ENCODE measurements at places on chromosomes 3 and 15. TPM values are rescaled to one million over a fixed set of nuclear protein-coding genes. Genes with fewer than 3 reads are reported as not detected.

- peak; percentile 71 for DNase-seq
Measured at GRCh38 chr3:158659454-158660237, 12.8 kb downstream of the LXN start.

GRCh38 chr3:150469931-150470740 lies 62.0 kb downstream of the TSC22D2 start:
- no peak for DNase-seq

DNA sequence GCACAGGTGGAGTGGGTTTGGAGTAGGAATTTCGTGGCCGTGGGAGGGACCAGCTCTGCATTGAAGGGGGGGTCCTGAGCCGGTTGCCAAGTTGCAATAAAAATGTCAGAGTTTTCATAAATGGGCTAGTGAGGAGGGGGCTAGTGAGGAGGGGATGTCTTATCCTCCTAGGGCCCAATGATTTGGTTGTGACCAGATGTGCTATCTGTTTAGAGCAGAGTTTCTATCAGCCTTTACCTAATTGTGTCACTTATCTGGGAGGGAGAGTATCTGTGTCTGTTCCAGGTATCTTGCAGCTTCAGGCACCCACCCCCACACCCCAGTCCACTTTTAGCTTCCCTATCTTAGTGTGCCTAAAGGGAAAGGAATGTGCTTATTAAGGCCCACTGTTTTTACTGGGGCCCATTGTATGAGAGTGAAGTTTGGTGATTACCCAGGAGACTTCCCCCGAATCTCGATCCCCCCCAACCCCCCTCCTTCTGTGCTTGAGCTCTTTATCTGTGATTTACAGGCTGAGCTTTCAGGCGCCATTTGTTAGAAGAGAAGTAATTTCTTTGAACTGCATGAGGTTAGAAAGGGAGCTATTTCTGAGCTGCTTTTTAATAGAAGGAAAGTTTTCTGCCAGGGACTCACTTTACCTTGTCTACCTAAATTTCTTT lies 42.6 kb downstream of the PPCDC start:
- no peak for DNase-seq

DNA sequence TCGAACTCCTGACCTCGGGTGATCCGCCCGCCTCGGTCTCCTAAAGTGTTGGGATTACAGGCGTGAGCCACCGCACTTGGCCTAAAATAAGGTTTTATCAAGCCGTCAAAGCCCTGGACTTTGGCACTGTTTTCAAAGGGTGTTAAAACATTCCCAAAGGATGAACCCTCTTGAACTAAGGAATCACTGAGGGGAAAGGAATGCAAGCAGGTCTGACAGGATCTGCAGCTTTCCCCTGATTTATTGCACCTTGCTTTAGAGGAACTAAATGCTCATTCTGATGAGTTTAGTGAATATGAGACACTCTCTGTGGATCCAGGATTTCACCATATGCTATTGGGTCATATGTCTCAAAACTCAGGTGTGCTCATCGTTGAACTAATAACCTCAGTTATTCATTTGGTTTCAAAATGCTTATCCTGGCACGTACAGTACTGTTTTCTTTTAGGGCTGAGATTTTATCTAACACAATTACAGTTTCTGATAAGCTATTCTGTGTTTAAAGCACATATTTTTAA lies 63.0 kb upstream of the TSC22D2 start:
- DNase-seq, result no peak

GRCh38 chr15:94247789-94248638 lies 16.7 kb downstream of the MCTP2 start:
- no peak for DNase-seq

- DNase-seq, result no peak
Measured at GRCh38 chr3:104596054-104596453, 770.7 kb upstream of the ALCAM start.

GRCh38 chr15:74306781-74307217 lies 60.6 kb downstream of the CYP11A1 start:
- no peak for DNase-seq

GRCh38 chr3:150299201-150299600 lies 108.9 kb upstream of the TSC22D2 start:
- DNase-seq, result no peak

DNA sequence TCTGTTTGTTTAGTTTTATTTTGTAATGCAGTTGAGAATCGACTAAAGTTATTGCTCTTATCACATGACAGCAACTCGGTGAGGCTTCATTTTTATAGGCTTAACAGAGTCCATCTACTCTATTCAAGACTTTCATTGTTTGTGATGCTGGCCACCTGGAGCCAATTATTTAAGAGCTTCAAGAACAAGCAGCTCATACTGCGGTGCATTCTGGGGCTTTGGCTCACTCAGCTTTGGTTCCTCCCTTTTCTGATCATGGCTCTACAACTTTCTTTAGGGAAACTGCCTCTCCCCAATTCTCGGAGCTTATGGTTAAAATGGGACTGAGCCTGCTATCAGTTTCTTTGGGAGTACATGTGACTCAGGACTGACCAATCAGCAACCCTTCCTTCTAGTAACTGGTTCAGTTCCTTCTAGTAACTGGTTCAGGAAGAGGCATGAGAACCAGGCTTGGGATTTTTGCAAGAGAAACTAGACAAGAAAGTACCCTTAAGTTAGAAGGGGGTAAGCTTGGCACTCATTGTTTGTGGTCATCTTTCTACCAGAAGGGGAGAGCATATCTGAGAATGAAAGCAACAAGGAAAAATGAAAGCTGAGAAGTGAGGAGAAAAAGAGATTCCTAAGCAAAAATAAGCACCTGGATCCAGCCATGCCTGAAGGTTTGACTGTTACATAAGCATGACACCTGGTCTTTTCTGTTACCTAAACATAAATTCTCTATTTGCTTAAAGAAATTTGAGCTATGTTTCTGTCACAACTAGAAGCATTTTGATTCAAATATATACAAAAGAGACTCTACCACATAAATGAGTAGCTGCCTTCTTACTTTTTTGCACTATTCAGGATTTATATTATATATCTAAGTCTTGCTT lies 24.1 kb upstream of the ARHGEF3 start:
- no peak for DNase-seq

GRCh38 chr3:151550025-151550618 lies 89.3 kb upstream of the IGSF10 start:
- no peak for DNase-seq

DNA sequence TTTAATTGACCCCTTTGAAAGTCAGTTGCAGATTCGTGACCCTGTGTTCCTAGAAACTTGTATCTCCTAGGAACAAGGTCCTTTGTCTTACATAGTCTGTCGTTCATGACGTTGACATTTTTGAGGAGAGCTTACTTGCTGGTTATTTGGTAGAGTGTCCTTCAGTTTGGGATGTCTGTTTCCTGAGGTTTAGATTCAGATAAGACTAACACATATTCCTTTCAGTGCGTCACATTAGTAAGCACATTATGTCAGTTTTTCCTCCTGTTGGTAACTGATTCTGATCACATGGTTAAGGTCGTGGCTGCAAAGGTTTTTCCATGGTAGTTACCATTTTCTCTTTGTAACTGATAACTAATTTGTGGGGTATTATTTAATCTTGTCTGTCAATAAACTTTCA lies 80.8 kb downstream of the PCCB start:
- no peak for DNase-seq

- no peak for DNase-seq
Measured at GRCh38 chr3:121405631-121406030, 140.2 kb downstream of the POLQ start.

- DNase-seq, result no peak
Measured at GRCh38 chr3:192273697-192274010, 453.7 kb downstream of the FGF12 start.

- no peak for DNase-seq
Measured at GRCh38 chr3:123374016-123374415, 74.9 kb downstream of the ADCY5 start.

DNA sequence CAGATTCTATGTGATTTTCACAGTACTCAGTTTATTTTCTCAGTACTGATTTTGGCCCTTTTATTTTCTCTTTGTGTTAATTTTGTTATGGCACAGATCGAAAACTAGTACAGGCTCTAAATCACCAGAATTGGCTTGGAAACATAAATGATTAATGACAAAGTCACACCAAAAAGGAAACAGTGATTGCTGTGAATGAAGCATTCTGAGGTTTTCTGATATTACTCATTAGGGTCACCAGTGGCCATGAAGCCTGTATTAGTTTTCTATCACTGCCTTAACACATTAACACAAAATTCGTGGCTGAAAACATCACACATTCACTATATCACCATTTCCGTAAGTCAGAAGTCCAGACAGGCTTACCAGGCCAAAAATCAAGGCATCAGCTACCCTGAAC lies 343.0 kb upstream of the THRB start:
- DNase-seq, result no peak

DNA sequence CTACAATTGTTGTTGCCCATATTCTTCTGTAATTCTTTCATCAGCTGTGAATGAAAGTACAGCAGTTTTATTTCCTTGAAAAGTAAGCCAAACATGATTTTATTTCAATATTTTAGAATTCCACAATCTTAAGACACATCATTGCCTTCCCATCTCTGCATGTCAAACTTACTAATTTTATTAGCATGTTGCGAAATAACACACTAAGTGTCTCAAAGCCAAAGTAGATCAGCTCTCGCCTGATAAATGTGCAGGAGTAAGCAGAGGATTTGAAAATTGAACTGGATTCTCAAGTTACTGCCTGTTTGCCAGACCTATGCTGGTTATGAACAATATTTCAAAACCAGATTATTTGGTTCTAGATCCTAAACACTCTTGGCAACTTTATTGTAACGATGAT lies 25.7 kb downstream of the TGFBR2 start:
- no peak for DNase-seq

GRCh38 chr3:190854062-190854461 lies 8.4 kb downstream of the GMNC start:
- DNase-seq, result no peak

- no peak for DNase-seq
Measured at GRCh38 chr3:183279371-183279770, 26.3 kb downstream of the B3GNT5 start.

DNA sequence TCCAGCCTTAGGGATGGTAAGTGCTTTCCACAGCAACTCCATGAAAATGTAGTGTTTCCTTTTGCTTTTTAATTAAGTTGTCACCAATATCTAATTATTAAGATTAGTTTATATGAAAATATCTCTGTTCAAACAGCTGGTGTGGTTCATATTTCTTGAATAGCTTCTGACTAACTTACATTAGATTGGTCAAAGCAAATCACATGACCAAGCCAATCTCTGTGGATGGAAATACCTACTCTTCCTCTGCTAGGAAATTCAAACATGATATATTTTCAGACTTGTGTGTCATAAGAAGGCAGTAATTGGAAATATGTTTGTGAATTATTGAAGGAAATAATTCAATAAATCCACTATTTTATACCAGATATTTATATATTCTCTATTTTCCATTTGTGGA lies 54.6 kb upstream of the CADM2 start:
- no peak for DNase-seq

DNA sequence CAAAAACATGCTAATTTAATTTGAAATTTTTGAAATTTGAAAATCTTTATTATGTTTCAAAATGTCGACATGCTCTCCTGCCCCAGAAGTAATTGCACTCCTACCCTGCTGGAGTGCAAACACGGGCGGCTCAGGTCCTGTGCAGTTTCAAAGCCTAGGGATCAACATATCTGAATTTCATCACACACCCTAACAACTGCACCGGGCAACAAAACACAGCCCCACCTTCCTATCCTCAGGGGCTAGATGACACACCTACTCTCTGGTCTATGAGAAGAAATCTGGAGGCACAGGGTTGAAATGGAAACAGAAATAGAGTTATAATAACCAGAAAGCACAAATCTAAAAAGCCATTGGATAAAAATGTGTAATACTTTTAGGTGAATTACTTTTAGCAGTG lies 61.4 kb downstream of the BFSP2 start:
- DNase-seq, result no peak

DNA sequence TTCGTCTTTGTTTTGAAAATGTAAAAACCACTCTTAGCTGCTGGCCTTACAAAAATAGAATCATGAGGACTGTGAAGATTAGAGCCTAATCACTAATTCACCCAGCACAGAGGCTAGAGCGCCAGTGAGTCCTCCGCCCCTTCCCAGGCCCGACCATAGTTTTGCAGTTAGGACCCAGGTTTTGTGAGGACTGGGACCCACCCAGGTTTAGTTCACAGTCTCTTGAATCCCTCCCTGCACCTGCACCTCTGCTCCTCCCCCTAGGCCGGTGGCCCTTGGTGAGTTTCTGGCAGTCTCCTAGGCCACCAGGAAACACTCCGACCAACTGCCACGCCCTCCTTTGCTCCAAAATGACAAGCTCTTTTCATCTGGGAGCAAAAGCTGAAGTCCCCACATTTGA lies 136.0 kb upstream of the CCDC54 start:
- peak; percentile 8 for DNase-seq

DNA sequence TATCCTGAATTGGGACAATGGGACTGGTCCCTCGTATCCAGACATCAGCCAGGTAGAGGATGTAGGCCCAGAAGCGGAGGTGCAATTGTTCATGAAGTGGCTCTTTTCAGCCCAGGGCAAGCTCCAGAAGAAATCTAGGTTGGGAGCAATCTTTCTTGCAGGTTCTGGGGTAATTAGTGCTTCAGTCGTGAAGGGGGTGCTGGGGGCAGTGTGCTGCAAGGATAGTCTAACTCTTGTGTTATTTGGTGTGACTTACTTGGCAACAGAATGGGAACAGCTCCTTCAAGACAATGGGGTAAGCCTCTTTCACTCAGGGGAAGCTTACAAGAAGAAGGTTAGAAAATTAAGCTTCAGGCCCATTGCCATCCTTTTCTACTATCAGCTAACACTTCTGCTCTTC lies 273.0 kb downstream of the DIPK2A start:
- DNase-seq, result no peak

AGBL1 gene
- total RNA-seq, result not detected

MOBP gene
- total RNA-seq, result not detected

CCDC39 gene
- not detected for total RNA-seq

LSG1 gene
- 44.6 TPM for total RNA-seq

ZNF662 gene
- 0.22 TPM for total RNA-seq

CLEC3B gene
- total RNA-seq, result 0.37 TPM

NR1I2 gene
- not detected for total RNA-seq

UTS2B gene
- 0.20 TPM for total RNA-seq

LINGO1 gene
- total RNA-seq, result not detected

RPLP1 gene
- total RNA-seq, result 1,548 TPM

NANOGP8 gene
- total RNA-seq, result not detected

All from activated CD4-positive, alpha-beta T cell treated with anti-CD3 and anti-CD28 coated beads, Interleukin-2, amount 10 ng/mL, durations not matched to agents 7 days and 5 days (primary cell).